ENCODE measurements at places on chromosomes 4 and X.

DNA sequence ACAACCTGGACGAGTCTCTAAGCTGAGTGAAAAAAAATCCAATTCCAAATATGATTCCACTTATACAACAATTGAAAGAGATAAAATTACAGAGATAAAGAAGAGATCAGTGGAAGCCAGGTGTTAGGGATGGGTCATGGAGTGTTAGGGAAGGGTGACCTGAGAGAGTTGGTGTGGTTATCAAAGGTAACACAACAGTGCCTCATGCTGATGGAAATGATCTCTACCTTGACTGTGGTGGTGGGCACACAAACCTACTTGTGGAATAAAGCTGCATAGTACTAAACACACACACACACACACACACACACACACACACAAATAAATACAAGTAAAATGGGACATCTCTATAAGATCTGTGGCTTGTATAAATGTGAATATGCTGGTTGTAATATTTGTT lies 26.0 kb downstream of the BEND2 start:
- no peak for DNase-seq

GRCh38 chr4:185470501-185471195 lies 885 bp downstream of the CCDC110 start:
- peak; percentile 3 for DNase-seq

DNA sequence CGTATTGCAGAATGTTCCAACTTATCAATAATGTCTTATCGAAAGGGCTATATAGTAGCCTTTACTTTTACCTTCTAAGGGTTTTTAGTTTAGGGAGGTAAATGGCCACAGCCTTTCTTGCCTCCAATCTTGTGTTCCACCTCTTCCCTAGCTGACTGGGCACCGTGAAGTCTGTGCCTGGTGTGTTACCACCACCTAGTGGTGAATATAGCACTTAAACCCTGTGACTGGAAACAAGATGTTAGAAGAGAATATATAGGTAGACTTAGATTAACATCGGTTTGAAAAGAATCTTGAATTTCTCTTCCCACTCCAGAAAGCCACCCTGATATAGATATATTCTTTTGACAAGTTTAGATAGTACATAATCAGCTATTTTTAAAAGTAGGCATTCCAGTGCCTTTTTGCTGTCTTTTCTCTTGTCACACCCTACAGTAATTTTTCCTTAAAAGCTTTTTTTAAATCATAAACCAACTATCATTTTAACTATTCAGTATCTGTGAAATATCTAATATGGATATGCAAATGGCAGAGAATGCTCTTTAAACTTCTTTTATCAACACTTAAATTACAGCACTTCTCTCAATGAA lies 27.8 kb upstream of the ADH7 start:
- DNase-seq, result peak; percentile 41

GRCh38 chr4:16594128-16594527 lies 304.3 kb downstream of the LDB2 start:
- DNase-seq, result no peak

DNA sequence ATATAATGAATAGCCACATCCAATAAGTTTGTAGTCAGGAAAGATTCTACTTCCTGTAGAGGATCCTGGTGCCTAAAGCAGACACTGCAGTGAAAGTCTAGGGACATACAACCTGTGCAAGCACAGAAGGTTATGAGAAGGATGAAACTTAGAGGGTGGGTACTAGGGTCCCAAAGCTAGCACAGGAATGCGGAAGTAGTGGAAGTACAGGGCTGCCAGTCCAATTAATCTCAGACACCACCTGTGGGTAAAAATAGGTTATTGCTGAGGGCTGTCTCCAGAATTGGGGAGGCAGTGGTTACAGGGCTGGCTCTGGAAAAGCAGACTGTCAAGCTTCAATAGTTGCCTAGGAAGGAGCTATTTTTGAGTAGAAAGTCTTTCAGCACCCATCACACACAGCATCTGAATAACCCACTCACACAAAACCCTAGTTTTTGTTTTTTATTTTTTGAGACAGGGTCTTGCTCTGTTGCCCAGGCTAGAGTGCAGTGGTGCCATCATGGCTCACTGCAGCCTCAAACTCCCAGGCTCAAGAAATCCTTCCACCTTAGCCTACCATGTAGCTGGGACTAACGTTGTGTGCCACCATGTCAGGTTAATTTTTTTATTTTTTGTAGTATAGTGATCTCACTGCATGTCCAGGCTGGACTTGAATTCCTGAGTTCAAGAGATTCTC lies 50.8 kb upstream of the ELF2 start:
- DNase-seq, result no peak

DNA sequence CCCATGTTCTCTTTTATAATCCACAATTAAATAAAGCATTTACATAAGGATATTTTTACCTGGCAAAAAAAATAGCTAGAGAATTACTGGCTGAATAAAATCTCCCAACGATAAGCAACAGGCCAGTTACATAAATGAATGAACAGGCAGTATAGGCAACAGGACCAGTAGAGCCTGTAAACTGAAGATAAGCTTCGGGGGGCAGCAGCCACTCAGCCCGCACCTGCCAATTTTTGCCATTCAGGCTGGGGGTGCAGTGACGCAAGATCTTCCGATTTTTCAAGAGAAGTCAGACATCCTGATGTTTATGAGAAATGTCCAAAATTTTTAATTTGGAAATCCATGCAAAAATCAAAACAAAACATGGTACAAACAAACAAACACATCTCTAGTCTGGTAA lies 49.0 kb upstream of the CDKN2AIP start:
- DNase-seq, result no peak

DNA sequence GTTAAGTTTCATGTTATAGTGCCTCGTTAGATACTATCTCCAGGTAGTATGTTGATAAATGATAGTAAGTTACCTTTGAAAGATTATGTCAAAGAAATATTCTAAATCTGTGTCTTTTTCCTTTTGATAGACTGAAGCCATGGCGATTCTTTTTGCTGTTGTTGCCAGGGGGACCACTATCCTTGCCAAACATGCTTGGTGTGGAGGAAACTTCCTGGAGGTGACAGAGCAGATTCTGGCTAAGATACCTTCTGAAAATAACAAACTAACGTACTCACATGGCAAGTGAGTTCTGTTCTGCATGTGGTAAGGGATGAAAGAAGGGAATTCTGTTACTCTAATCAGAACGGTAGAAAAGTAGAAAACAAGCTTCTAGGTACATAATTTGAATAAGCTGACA lies 8.2 kb downstream of the VAMP7 start:
- DNase-seq, result no peak

GRCh38 chrX:112968351-112969133 lies 127.9 kb upstream of the AMOT start:
- peak; percentile 26 for DNase-seq

DNA sequence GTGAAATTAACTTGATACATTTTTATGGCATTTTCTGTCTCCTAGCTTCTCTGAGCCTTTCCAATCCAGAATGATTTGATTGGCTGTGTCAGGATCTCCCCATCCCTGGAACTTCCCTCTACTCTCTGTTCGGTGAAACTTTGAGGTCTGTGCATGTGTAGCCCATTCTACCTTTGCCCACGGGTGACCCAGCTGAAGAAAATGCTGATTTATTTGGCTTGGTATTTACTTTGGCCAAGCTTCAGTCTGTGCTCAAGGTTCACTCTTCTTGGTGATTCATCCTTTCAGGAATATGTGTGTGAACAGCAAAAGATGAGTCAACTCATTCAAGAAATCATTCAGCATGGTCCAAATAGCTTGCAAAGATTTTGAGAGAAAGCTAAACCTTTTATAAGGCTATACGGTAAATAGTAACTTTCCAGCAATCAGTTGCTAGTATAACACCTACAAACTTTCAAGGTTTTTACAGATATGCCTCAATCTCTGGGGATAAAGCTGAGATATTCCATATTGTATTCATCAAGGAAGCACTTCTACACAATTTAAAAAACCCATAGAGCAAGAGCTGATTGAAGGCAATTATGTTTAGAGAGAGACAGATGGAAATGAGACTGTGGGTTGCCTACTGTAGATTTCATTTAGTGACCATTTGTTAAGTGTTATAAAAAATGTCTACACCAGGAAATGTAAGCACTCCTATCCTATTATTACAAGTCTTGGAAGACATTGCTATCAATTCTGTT lies 233.9 kb upstream of the CXXC4 start:
- peak; percentile 56 for DNase-seq

DNA sequence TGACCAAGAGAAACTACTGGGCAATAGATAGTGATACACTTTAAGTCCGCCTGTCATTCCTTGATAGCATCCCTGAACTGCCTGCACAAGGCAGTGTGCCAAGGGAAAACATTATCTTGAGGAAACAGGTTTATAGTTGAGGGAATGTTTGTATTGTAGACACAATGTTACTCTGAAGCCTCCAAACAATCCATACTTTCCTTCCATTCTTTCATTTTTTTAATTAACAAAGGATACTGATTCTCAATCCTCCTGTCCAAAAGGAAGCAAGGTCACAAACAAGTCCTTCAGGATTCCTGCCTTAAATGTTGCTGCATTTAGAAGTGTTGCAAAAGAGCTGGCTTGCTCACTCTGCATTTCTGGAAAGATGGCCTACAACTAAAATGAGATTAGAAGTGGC lies 61.7 kb upstream of the PRSS48 start:
- DNase-seq, result no peak

GRCh38 chr4:186825069-186825468 lies 101.4 kb upstream of the FAT1 start:
- DNase-seq, result no peak

- peak; percentile 45 for DNase-seq
These were observed 61.6 kb upstream of the PRPS1 start for GRCh38 chrX:107566604-107567262.

- DNase-seq, result no peak
These were observed 28.7 kb downstream of the RAPGEF2 start for GRCh38 chr4:159131564-159131963.
